Renal cortex interstitium (tissue), 15 donors: ENCODE measurements at places on chromosomes 12 and 14.

DNA sequence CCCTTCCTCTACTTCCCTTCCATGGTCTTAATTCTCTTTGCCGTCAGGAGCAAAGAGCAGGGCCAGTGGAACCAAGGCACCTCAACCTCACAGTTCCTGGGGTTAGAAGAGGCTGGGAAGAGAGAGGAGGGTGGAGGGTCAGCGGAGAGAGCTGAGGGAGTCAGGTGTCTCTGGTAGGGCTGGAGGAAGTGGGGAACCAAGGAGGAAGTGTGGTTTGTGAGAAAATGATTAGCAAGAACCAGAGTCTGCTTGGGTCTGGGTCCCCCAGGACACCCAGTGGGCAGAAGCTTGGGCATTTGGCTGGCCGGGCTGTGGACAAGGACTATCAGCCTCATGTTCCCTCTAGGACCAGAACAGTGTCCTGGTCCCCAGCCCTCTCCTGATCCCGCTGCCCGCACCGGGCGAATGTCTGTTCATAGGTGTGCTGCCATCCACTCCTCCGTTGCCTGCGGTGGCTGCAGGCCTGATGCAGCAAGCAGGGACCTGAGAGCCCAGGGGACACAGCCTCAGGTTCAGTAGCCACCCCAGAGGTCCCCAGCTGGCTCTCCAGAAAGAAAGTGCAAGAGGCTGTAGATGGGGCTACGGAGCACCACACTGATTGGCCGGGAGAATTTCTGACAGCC is 2.3 kb downstream of the HOXC12 start:
- DNase-seq = no peak

- DNase-seq = peak; percentile 42
These were observed 44.2 kb upstream of the TSPAN9 start for GRCh38 chr12:3032770-3033538.

DNA sequence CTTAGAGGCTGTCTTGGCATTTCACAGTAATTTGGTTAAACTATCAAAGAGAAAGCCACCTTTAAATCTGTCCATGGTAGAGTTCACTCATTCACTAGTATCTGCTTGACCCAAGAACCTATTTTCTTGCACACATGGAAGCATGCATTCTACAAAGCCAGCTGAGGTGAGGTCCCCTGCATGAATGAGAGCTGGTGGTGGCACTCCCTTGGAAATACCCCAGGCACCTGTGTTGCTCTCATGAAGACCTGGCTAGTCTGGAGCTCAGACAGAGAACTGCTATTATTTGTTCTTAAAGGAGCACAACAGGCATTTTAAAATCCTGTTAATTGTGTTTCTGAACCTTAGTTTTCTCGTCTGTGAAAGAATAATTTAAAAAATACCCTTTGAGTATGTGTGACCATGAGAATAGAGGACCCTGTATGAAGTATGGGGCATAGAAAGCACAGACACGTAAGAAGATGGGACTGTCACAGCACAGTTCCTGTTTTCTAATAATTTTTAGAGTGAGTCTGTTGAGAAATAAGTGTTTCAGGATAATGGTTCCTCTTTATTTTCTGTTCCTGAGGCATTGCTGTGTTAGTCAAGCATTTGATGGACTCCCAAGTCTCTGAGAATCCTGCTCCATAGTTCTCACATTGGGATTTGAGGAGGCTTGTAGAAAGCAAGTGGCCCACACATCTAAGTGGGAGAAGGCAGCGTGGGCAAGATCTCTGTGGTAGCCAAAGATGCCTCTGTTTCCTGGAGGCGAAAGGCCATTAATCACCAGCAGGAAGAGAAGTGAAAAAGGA is 10.9 kb downstream of the RGS6 start:
- DNase-seq = no peak

DNA sequence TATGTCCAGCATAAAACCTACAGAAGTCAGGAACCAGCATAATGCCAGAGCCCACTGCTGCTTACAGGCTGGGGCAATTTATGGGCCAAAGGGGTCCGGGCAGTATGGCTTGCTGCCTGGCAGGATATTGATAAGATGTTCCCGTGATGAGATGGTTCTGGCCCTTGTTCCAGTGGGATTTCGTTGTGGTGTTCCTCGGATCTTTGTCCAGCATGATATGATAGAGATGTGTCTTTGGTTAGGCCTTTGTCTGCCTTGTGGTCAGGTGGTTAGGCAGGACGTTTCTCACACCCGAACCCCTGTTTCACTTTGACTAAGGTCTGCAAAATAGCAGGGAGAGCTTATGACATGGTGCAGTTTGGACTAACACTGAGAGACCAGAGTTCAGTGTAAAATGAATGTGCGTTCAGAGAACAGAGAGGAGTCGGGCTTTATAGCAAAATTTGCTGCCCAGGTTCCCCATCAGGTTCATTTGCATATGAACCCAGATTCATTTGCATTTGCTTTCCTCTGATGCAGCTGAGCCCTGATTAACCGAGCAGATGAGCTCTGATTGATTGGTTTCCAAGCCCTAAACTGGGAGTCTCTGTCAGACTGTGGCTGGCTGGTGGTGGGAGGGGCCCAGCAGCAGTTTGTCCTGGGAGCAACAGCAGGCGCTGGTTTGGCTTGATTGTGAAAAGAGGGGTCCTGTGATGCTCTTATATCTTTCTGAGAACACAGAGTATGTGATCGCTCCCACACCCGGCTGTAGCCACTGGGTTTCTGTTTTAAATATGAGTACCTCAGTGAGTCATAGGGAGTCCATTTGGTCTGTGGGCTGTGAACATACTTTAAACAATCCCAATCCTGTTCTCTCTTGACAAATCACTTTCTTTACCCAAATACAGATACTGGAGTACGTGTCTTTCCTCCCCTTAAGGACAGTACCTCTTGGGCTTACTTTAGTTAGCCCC is 156.3 kb upstream of the PZP start:
- DNase-seq = no peak

DNA sequence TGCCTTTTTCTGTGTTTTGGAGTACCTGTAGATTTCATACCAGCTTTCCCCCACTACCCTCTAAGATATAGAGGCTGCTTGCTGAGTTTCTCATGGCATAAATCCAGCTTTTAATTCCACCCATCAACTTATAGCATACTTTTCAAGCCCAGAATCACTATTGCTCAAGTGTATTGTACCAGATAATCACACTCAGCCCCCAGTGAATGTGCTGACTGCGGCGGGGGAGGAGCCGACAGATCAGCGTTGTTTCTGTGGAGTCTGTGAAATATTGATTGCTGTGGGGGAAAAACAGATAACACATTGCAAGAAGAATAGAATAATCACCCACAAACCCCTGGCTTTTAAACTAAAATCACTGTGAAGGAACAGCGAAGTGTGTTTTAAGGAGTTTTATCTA is 296.1 kb downstream of the TMEM132D start:
- no peak for DNase-seq

- DNase-seq = no peak
These were observed 17.8 kb downstream of the PPHLN1 start for GRCh38 chr12:42343721-42344120.

GRCh38 chr14:63282997-63283883 is 35.5 kb downstream of the GPHB5 start:
- DNase-seq = no peak

GRCh38 chr12:119669744-119670472 is 2.0 kb downstream of the PRKAB1 start:
- no peak for DNase-seq

GRCh38 chr14:95516554-95517181 is at the start of gene SYNE3:
TSS of gene SYNE3 (minus strand) at chr14:95516650. CDS start at chr14:95475821, 40,829 bp downstream.
- DNase-seq = no peak

GRCh38 chr12:80044694-80045046 is 54.7 kb upstream of the OTOGL start:
- no peak for DNase-seq

GRCh38 chr12:113649256-113649830 is 177.7 kb upstream of the LHX5 start:
- DNase-seq = no peak

DNA sequence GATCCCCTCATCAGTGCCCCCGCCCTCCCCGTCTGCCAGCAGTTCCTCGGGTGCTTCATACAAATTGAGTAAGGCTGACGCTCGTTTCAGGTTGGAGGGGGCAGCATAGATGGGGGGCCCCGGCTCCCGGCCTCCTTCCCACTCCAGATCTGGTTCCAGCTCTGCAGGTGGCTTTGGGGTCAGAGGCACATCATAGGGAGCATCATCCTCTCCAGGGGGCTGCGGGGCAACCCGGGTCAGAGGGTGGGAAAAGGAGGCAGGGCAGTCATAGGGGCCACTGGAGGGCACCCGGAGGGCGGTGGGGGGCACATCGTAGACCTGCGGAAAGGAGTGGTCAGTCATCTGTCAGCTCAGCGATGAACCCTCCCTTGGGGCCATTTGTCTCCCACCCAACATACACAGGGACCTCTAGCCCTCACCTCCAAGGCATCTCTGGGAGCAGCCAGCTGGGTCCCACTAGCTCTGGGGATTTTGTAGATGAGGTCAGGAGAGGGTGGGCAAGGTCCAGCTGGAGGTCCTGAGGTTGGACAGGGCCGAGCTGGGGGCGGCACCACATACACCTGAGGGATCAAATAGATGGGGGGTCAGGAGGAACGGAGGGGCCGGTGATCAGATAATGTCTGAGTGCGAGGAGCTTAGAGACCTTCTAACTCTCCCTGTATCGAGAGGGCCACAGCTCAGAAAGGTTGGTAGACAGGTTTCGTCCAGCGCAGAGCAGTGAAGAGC is 5.1 kb downstream of the EFS start:
- DNase-seq = no peak

GRCh38 chr12:12821975-12822374 is 8.8 kb downstream of the DDX47 start:
- no peak for DNase-seq

GRCh38 chr12:103627189-103627855 is 40.2 kb downstream of the STAB2 start:
- no peak for DNase-seq

GRCh38 chr12:132083941-132084620 is 60.0 kb downstream of the DDX51 start:
- DNase-seq = peak; percentile 48

GRCh38 chr12:116958402-116959197 is 47.9 kb downstream of the FBXW8 start:
- no peak for DNase-seq

GRCh38 chr12:52806821-52807543 is 6.9 kb downstream of the KRT4 start:
- DNase-seq = no peak

- DNase-seq = no peak
These were observed 9.5 kb upstream of the NR4A1 start for GRCh38 chr12:52041695-52042123.

GRCh38 chr12:62292761-62293344 is 32.6 kb downstream of the USP15 start:
- DNase-seq = no peak

DNA sequence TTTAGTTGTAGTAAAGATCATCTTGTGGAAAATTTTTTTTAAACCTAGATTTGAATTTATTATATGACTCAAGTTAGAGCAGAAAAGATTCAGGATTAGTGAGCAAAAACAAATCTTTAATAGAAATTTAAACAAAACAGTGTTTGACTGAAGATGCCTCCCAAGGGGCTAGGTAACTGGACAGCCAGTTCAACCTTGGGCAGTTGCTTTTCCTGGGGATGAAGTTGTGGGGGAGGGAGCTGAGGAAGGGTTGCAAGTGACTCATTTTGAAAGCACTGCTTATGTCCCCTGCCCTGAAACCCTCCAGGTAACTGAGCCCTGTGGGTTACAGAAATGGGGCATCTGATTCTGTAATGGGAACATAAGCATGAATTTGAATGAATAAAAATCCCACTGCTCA is 13.1 kb downstream of the CFAP54 start:
- no peak for DNase-seq

- DNase-seq = no peak
These were observed 246.9 kb upstream of the TMEM132C start for GRCh38 chr12:128019996-128020544.

GRCh38 chr12:68001486-68002466 is 12.5 kb downstream of the IFNG-AS1 start:
- DNase-seq = no peak

DNA sequence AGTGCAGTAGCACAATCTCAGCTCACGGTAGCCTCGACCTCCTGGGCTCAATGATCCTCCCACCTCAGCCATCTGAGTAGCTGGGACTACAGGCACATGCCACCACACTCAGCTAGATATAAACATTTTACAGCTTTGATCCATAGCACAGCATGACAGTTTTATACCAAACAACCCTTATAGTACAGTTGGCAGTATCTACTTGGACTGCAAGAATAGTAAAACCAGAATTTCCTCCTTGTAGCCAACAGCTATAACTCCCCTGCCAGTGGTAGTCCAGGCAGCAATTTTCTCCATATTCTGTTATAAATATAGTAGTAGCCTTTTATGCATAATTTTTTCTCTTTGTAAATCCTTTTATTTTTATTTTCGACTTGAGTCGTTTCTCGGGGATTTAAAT is 317.0 kb downstream of the FUT8 start:
- no peak for DNase-seq

GRCh38 chr12:39935839-39936238 is 170.0 kb downstream of the SLC2A13 start:
- no peak for DNase-seq

DNA sequence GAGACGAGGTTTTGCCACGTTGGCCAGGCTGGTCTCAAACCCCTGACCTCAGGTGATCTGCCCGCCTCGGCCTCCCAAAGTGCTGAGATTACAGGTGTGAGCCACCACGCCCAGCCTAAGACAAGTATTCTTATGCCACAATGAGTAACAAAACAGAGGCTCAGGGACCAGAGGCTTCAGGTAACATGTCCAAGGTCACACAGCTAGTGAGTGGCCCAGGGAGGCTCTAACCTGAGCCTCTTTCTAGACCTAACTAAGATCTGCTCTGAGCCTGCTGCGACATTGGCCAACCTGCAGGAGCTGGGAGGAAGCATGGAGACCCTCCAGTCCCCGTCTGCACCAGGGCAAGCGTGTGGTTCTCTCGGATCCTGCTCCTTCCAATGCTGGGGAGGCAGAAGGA is 77.9 kb downstream of the FOXN3 start:
- DNase-seq = no peak

- no peak for DNase-seq
These were observed 37.5 kb upstream of the FZD10 start for GRCh38 chr12:130124605-130125244.

GRCh38 chr14:76936483-76936882 is 92.0 kb downstream of the IRF2BPL start:
- no peak for DNase-seq

DNA sequence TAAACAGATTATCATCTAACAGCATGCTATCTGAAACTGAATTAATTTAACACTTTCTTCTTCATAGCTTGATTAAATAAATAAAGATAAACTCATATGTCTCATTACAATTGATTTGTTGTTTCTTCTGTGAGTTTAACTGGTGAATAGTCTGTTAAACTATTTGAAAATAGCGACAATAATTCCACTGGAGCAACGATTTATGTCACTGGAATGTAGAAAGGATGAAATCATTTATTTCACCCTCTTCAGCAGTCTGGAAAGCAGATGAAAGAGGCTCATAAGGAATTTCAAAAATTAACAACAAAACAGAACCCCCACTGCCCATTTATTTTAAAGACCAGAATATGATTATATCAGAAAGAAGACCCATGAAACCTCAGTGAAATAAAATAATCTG is 1165.1 kb upstream of the USP15 start:
- DNase-seq = no peak

GRCh38 chr14:56189307-56189706 is 71.1 kb downstream of the PELI2 start:
- peak; percentile 27 for DNase-seq

GRCh38 chr14:54123841-54124240 is 167.2 kb upstream of the BMP4 start:
- no peak for DNase-seq
